AML-193 (cell line): ENCODE measurements at places on chromosomes 2 and 18.

- DNase-seq = no peak
These were observed 2.4 kb downstream of the SMAD7 start for GRCh38 chr18:48948112-48949049.

- no peak for DNase-seq
These were observed 317.5 kb upstream of the RAB6C start for GRCh38 chr2:129661935-129662334.

DNA sequence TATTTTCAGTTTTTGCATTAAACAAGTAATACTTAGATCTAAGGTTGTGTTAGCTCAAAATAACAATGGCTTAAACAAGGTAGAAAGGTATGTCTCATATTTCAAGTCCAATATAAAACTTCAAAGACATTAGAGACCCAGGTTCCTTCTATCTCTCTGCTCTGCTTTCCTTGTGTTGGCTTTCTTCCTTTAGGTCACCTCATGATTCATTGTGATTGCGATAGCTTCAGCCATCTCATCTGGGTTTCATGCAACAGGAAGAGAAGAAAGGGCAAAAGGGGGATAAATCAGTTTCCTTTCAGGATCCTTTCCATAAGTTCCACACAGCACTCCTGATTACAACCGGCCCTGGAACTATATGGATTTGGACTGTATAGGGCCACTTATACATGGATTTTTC lies 16.0 kb upstream of the TBR1 start:
- no peak for DNase-seq

GRCh38 chr2:173086518-173087213 lies 11.0 kb downstream of the MAP3K20 start:
- no peak for DNase-seq

GRCh38 chr18:23689616-23690504 lies 607 bp downstream of the LAMA3 start:
- DNase-seq = no peak

DNA sequence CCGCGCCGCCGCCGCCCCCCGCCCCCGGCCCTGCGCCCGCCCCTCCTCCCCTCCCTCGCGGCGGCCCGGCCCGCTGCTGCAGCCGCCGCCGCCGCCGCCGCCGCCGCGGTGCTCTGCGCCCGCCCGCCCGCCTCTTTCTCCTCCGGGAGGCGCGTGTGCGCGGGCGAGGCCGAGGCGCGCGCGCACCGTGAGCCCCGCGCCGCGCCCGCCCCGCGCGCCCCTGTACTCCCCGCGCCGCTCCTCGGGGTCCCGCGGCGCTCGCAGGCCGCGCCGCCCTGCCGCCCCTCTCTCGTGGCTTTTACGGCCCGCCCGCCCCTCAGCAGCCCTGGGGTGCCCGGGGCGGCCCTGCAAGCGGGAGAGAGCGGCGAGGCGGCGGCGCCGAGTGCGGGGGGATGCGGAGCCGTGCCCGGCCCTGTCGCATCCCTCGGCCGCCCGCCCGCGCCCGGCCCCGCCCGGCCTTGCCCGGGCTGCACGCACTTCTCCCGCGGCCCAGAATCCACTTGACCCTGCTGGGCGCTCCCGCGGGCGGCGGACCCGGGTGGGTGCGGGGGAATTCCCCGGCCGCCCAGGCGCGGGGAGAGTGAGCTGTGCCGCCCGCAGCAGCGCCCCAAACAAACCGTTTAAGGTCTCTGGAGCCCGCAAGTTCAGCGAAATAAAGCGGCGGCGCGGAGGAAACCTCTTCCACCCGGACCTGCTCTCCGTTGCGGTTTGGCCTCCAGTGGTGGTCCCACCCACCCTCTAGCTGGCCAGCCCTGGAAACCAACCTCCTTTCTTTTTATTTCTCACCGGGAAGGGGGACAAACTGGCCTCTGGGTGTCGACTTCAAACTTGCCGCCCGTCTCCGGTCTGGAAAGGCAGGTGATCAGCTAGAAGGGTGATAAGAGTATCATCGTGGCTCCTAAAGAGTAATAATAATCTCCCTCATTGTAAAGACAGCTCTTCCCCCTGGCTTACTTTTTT lies 37.4 kb downstream of the AFF3 start:
- no peak for DNase-seq

DNA sequence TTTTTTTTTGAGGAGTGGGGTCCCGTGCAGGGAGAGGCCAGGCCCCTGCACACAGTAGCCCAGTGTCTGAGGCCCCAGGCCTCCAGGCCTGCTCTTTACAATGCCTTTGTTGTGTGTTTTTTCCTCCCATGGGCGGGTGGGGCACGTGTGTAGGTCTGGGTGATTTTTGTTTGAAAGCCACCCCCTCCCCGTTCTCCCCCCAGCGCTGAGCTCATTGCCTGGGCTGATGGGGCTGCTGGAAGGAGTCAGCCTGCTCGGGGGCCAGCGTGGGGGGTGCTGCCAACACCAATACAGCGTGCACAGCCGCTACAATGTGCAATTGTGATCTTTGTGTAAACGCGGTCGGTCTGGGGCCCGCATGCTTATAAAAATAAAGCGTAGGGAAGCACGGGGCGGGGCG lies 142.7 kb downstream of the DYSF start:
- DNase-seq = no peak

DNA sequence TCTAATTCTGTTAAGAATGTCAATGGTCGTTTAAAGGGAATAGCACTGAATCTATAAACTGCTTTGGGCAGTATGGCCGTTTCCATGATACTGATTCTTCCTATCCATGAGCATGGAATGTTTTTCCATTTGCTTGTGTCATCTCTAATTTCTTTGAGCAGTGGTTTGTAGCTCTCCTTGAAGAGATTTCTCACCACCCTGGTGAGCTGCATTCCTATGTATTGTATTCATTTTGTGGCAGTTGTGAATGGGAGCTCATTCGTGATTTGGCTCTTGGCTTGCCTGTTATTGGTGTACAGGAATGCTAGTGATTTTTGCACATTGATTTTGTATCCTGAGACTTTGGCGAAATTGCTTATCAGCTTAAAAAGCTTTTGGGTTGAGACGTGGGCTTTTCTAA lies 38.3 kb upstream of the WDR75 start:
- DNase-seq = no peak

GRCh38 chr2:205908212-205909183 lies 177.5 kb downstream of the INO80D start:
- DNase-seq = no peak

DNA sequence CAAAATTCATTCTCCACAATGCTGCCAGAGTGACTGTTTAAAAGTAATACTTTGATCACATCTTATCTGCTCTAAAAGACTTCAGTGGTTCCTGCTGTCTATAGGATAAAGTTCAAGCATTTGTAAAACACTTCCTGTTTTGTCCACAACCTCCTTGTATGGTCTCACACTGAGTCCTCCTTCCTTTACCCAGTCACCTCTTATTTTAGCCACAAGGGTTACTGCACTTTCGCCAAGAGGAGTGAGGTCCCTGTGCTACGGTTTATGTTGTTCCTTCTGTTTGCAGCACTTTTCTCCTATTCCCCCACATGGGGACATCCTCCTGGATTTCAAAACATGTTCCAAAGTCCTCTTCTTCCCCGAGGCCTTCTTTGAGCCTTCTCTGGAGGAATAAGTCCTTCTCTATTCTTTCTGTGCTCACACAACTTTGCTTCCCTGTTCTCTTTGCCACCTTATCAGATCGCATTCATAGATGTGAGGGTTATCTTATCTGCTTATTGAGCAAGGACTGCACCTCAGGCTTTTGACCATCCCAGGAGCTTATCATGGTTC lies 112.2 kb upstream of the NABP1 start:
- peak; percentile 86 for DNase-seq

- peak; percentile 28 for DNase-seq
These were observed 18.7 kb upstream of the LYPD6B start for GRCh38 chr2:149019768-149020167.

DNA sequence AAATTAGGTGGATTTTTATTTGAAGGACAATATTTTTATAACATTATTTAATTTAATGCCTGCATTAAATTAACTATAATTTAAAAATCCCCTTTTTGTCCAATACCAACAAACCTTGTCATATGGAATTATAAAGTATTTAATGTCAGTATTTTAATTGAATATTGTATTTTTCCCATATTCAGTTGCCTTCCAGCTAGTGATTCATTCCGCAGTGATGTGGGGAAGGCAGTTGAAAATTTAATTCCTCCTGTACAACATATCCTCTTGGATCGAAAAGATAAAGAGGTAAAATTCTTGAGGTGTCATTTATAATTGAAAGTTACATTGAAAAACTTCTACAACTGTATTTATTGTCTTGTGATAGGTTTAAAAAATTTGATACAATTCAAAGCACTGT lies 40.4 kb downstream of the WDR7 start:
- no peak for DNase-seq

DNA sequence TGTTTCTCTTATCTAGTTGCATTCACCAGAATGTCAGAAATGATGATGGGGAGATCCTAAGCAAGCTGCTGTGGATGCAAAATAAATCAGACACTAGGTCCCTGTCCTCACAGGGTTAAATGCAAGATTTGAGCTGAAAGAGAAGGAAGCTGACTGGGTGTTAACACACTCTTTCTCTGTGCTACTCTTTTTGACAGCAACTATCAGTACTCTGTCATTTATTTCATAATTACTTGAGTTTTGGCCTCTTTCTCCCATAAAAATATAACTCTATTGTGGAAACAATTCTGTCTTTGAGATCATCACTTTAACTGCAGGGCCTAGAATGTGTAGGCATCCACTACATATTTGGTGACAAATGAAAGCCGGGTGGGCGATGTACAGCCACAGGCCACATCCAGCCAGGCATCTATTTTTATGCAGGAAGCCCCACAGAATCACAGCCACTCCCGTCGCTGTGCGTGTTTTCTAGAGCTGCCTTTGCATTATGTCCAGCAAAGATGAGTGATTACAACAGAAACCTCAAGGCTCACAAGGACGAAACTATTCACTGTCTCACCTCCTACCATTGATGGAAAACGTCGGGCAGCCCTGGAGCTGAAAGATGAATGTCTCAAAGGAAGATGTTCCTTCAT lies 849.0 kb downstream of the RNF144A start:
- DNase-seq = no peak

- DNase-seq = no peak
These were observed 71.3 kb downstream of the LRPPRC start for GRCh38 chr2:43924463-43924862.

DNA sequence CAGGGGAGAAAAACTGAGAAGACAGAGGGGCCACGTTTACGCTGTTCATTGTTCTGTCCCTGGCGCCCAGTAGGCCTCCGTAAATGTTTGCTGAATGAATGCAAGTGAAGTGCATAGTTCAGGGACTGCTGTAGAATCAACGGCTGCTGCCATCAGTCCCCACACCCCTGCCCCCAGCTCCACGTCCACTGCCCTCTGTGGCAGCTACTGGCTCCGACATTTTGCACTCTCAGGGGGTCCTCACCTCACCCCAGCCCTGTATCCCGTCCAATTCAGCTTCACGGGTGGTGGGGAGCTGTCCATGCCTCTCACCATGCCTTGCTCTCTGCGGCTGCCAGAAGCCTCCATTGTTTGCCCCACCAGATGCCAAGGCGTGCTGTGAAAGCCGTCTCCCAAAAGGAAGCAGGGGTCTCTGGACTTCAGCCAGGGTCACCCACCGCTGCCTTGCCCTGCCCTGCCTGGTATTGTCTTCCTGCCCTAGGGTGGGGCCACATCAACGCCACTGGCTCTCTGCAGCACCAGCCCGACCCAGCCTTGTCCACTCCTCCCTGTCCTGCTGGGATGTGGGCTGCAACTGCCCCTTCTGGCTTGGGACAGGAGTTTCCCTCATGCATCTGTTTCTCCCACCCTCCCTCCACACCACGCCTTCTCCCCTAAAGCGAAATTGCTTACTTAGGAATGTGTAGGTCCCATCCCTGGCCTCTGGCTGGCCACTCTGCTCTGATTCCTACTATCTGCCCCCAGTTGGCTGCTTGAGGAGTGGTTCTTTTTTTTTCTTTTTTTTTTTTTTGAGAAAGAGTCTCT lies 86.0 kb downstream of the RHOB start:
- DNase-seq = no peak

GRCh38 chr2:186887107-186888090 lies 38.4 kb upstream of the ZSWIM2 start:
- no peak for DNase-seq

DNA sequence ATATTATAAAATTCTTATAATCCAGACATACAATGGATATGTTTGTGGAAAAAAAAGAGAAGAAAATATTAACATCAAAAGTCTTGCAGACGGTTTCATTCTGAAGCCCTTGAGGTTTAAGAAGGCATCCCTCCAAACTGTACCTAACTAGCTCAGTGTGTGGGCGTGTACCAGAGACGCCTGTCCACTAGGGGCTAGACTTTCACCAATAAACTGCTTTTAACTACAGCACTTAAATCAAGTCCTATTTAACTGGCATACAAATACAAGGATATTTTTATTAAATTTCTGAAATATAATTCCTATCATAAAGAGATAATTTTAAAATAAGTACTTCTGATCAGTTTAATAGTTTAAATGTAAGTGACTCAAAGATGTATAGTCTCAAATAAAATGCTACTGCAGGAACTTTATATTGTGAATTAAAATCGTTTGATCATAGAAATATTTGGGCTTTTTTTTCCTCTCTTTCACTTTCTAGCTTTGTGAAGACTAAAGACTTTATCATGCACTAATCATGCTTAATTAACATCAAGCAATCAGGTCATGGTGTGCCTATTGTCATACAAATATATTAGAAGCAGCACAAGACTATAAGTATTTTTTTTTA lies 437.7 kb downstream of the SATB2 start:
- DNase-seq = no peak

GRCh38 chr2:36403675-36404230 lies 48.2 kb downstream of the CRIM1 start:
- DNase-seq = no peak

DNA sequence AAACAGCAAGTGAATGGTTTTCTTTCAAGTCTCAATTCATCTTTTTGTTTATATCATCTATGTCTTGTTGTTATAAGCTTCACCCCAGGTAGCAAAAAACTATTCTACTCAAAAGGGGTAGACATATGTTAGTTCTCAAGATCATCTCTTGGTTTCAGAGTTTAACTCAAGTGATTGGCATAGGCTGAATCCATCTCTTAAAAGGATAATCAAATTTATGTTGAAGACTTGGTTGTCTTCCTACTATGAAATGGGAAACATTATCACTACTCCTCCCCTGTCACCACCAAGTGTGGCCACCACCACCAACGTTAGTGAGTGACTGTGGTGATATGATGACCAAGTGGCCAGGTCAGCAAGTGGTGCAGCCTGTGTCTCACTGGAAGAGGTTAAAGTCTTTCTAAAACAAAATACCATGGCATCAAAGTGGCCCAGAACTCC lies 1.5 kb downstream of the IL1B start:
- DNase-seq = no peak

- DNase-seq = no peak
These were observed 684.3 kb downstream of the KCNJ3 start for GRCh38 chr2:155382776-155383175.
